Pancreas (tissue), 10 donors: ENCODE measurements at places on chromosomes 13 and 19.

GRCh38 chr13:74158571-74159352 is 24.6 kb upstream of the KLF12 start:
- no peak for DNase-seq

- no peak for DNase-seq
Measured at GRCh38 chr19:19530423-19530804, 1.7 kb downstream of the YJEFN3 start.

- DNase-seq: no peak
Measured at GRCh38 chr13:102654756-102655155, 40.1 kb downstream of the METTL21C start.

DNA sequence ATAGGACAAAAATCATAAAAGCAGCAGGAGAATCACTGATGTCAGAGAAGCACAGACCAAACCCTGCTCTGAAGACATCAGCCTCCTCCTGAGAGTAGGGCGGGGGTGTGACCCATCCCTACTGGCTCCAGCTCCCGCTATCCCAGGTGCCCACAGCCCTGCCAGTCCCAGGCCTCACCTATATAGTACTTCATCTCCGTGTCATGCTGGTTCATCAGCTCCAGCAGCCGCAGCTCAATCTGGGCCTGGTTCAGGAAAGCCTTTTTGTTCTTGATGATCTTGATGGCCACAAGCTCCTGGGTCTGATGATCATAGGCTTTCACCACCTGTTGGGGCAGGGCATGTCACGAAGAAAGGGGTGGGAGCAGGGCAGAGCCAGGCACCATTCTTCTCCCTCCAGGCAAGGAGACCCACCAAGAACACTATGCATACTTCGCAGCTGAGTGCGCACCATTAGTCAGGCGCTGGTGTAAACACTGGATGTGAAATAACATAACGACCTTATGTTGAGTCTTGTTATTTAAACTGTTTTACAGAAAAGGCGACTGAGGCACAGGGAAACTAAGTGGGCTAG is 4.2 kb downstream of the DYRK1B start:
- DNase-seq: no peak

GRCh38 chr19:31356587-31357314 is 7.5 kb upstream of the TSHZ3 start:
- DNase-seq: peak; percentile 33

- DNase-seq: no peak
Measured at GRCh38 chr13:71240911-71241310, 626.1 kb downstream of the DACH1 start.
